ENCODE measurements at places on chromosomes 13 and 19. TPM values are rescaled to one million over a fixed set of nuclear protein-coding genes. Genes with fewer than 3 reads are reported as not detected.
A peak's percentile ranks its signal among the peaks of the same experiment; 100 is the strongest.

SLC25A41 gene
- not detected for total RNA-seq

GRCh38 chr13:32883474-32883873 lies 132.7 kb upstream of the KL start:
- DNase-seq, result no peak

- DNase-seq, result no peak
Measured at GRCh38 chr19:14533450-14533849, 4.1 kb downstream of the TECR start.

- DNase-seq, result peak; percentile 2
Measured at GRCh38 chr19:34432797-34433196, 4.6 kb downstream of the UBA2 start.

- no peak for DNase-seq
Measured at GRCh38 chr13:32376642-32377415, 51.1 kb downstream of the N4BP2L1 start.

DNA sequence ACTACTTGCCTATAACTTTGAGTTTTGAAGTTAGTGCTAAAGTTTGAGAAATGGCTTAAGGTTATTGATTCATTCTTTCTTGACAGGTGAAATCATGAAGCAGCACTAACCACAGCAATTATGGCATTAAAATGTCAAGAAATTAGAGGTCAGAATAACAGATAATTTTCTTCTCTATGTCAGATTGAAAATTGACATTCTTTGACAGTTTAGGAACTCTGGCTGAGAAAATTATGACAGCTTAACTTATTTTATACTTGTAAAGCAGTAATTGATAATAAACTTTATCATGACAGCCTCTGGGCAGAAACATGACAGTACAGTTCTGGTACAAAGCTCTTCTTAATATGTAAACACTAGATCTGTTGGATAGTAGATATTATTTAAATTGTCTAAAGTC lies 155.2 kb upstream of the MAB21L1 start:
- no peak for DNase-seq

DNA sequence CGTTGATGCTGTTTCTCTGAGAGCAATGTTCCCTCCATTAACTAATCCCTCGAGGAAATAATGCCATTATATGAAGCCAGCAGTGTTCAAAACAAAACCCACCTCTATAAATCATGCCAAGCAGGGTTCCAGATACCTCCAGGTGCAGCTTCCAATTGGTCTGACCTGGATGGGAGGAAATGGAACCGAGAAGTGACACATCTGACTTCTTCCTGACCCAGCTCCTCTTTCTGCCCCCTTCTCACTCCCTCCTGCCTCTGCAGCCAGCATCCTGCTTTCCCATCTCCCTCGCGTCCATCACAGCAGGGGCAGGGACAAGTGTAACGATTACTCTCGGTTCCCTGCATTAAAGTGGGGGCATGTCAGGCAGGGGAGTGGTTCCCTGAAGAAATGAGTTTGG lies 37.5 kb downstream of the HSPH1 start:
- no peak for DNase-seq

- DNase-seq, result no peak
Measured at GRCh38 chr13:77456271-77456670, 79.2 kb upstream of the SCEL start.

DNA sequence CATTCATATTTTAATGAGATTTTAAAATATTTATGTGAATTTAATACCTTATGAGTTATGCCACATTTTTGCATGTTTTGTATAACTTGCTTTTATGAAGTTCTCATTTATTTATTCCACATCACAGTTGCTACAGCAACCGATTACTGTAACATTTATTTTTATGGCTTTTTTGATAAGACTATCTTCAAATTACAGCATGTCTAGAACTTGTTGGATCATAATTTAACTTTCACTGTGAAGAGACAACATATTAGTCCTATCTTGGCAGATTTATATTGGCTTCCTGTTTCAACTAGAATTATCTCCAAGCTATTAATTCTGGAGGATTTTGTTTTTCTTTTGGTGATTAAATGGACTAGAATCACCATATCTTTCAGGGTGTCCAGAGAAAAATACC lies 793.7 kb upstream of the SLITRK5 start:
- no peak for DNase-seq

ZNF44 gene
- 3.8 TPM for total RNA-seq

DNA sequence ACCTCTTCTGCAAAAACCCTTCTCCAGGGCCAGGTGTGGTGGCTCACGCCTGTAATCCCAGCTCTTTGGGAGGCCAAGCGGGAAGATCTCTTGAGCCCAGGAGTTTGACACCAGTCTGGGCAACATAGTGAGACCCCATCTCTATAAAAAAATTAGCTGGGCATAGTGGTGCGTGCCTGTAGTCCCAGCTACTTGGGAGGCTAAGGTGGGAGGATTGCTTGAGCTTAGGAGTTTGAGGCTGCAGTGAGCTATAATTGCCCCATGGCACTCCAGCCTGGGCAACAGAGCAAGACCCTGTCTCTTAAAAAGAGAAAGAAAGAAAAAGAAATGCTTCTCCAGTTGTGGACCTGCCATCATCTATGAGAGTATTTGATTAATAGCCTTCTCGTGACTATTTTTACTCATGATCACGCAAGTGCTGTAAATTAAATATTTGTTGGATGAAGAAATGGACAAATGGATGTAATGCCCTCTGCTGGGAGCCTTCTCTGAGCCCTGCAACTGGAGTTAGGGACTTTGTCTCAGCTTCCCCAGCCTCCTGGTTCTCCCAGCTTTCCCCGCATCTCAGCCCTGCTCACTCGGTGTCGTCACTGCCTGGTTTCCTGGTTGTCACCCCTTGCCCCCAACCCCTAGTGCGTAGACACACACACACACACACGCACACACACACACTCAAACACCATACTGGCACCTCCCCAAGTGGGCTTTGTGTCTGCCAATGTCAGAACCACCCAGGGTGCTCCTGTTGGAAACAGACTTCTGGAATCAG lies 12.2 kb downstream of the WIZ start:
- DNase-seq, result no peak

DNA sequence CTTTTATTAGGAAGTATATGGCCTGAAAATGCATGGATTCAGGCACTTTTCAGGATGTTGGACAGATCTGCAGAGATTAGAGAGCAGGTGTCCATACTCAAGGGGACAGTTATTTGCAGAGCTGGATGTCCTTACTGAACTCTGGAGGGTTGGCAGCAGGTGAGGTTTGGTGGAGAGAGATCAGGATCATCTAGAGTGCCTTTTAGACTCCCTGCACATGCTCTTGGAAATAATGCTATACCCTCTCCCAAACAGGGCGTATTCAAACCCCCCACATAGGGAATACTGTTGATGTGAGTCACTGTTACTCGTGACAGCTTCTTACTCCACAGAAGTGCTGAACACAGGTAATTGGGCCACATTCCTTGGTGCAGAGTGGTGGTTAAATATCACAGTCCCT lies 725.7 kb upstream of the SGCG start:
- no peak for DNase-seq

GTF3A gene
- total RNA-seq, result 206 TPM

DNA sequence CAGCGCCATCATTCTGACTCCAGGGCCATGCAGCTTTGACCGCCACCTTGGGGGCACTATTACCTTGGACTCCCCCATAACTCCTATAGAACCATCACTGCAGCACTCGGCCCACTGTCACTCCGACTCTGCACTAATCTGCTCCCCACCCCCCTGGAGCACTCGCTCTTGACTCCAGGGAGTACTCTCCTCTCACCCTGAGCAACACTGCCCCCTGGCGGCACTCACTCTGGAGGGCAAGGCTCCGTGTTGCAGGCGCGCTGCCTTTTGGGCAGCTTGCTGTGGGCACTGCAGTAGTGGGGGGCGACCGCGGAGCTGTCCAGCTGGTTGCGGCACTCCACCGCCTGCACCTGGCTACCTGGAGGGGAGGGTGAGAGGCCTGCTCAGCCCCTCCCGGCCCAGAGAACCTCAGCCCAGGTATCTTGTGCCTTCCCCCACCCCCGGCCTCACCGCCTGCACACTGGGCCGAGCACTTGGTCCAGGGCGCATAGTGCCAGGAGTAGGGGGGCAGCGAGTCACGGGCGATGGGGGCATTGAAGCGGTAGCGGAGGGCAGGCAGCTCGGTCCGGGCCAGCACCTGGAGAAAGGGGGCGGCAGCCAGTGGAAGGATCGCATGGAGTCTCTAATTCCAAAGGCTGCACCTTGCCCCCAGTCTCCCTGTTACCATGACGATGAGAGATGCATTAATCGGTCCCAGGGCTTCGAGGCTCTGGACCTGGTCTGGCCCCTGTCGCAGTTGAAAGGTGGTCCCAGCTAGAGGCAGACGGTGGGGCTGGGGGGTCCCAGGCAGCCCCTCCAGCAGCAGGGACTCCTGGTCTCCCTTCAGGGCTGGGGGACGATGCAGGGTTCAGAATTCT lies 8.9 kb upstream of the MYO1F start:
- DNase-seq, result peak; percentile 97

DNA sequence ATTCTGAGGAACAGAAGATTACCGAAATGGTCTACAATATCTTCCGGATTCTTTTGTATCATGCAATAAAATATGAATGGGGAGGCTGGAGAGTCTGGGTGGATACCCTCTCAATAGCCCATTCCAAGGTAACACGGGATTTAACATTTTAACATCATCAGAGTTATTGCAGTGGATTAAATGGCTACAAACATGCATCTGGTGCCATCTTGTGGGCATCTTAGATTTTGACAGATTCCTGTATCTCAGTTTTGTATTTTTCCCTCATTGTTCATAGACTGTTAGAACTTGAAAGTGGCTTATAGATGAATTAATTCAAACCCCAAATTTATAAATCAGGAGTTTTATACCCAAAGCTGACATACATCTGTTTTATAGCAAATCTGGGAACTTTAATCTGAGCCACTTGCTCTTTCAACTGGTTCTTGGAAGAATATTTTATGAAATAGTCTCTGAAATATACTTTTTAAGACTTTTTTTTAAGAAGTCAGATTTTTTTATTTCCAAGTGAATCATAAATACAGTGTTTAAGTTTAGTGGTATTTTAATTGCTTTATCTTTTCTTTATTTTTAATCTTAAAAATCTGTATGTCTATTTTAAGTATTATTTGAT lies 215.2 kb downstream of the NBEA start:
- peak; percentile 71 for DNase-seq

LRG1 gene
- total RNA-seq, result 0.54 TPM

DNA sequence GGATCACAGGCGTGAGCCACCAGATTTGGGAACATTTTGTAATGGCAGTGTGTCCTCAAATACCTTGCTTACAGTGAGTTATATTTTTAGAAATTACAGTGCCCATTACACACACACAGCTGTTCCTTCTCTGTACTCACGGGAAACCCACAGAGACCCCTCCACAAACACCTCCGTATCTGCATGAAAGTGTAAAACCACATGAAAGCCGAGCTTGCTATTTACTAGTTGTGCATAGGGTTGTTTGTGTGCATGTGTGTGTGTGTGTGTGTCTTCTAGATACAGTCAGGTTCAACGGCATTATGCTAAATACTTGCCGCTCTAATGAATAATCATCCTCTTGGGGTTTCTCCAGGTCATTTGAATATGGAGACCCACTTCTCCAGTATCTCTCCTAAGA lies 22.3 kb upstream of the LILRA2 start:
- no peak for DNase-seq

DNA sequence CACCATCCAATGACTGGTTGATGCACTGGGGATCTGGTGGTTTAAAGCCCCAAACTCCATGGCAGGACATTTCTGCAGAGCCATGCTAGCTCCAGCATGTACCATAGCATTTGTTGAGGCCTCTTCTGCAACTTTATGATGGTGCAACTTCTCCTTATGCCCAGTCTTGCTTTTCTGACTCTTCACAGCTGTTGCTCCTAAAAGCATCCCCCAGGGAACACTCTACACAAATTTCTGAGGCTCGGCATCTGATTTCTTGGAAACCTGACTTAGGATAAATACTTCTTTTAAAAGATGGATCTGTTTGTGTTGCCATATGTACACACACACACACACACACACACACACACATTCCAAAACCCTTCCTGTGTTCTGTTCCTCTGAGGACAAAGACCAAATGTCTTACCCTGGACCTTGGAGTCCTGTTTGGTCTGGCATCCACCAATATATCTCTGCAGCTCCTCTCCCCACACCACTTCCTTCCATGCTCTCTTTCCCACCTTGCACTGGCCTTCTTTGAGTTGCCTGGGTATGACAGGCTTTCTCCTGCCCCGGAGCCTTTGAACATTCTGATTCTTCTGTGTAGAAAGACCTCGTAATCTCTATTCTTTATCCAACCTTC lies 388.5 kb upstream of the ZNF507 start:
- no peak for DNase-seq

- no peak for DNase-seq
Measured at GRCh38 chr13:80751854-80752253, 410.9 kb upstream of the SPRY2 start.

DNA sequence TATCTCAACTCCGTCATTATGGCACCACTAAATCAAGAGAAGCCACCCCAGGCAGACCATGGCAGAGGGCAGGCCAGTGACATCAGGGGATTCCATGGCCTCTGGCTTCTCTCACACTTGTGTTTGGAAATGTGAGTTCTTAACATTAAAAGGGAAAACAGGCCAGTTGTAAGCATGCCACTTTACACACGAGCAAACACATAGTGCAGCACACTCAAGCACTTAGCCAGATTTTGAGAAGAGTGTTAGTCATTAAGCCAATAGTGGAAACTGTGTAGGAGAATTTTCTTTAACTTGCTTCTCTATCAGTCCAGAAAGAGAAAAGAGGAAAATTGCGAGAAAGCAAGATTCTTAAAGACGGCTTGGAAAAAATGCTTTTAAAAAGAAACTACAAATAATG lies 401.5 kb downstream of the TDRD3 start:
- no peak for DNase-seq

DNA sequence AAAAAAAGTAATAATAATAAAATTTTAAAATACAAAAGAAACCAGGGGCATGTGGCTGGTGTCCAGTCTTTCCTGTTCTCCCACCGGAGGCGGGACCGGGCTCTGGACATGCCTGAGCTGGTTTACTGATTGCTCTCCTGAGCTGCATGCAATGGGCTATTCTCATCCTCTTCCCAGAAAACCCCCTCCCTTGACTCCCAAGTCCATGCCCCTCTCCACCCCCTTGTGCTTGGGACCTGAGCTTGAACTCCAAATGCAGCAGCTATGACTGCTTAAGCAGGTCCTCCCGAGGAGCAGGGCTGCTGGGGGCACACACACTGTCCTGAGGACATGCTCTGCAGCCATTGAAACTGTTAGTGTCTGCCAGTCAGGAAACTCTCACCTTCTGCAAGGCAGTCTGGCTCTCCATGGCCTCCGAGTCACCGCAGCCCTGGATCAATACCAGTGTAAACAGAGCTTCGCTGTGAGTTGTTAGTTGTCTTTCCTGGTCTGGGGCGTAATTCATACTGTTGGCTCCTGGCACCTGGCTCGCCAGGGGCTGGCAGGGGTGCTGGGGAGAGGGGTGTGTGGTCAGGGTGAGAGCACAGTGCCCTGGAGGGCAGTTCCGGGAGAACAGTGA lies 41.6 kb upstream of the CHST8 start:
- DNase-seq, result no peak

GRCh38 chr13:25771202-25771601 lies 280.6 kb downstream of the SHISA2 start:
- no peak for DNase-seq

ZNF729 gene
- total RNA-seq, result not detected

POU4F1 gene
- total RNA-seq, result 0.03 TPM

NOVA2 gene
- 14.9 TPM for total RNA-seq

DNA sequence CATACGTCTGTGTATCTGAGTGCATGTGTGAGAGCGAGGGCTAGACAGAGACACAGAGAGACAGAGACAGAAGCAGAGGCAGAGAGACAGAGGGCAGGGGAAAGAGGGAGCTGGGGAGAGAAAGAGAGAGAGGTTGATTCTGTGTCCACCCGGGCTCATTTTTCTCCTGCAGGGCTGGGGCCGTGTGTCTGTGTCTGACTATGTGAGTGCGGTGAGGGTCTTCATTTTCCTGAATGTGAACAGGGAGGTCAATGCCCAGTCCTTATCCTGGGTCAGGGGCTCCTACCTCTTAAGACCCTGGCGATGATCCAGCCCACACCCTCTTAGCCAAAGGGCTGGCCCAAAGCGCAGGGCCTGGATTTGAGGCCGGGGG lies 17.7 kb downstream of the LRRC4B start:
- DNase-seq, result no peak

Data from GM23338 (cell line).